ENCODE measurements at places on chromosomes 3 and 15.

DNA sequence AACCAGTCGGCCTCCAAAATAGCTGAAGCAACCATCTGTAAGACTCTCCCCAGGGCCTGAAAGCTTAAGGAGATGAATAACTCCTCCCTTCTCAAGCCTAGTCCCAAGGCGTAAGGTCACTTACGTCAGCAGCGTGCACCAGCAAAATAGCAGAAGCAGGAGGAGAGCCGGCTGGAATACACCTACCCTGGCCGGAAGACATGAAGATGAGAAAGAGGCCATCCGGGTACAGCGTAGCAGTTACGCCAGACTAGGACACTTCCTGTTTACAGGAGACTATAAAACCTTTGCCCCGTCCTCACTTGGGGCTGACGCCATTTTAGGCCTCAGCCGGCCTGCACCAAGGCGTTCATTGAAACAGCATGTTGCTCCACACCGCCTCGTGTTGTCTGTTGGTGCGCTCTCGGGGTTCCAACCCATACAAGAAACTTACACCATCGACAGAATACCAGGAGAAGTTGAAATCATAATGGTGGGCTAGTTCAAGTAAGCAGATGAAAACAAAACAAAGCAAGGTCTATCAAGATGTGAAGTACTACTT is 2.5 kb downstream of the CFAP92 start:
- DNase-seq, result no peak

- no peak for DNase-seq
These were observed 454 bp downstream of the C15orf62 start for GRCh38 chr15:40770147-40770721.

- DNase-seq, result no peak
These were observed 1034.6 kb downstream of the NSUN3 start for GRCh38 chr3:95097493-95097892.

DNA sequence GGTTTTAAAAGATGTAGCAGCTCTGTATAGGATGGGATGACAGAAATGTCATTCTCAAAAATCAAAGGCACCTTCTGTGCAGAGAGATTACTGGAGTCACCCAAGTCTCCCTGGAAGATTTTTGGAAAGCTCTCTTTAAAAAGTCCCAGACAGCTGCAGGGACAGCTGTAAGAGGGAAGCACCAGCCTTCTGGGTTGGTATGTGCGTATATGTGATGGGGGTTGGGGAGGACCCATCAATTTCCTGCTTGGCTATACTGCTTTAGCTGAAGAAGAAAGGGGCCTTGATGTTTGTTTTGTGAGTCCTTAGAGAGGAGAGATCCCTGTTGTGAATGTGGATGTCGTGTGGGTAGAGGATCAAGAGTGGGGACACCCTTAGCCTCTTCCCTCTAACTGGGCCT is 5.4 kb upstream of the SEC11A start:
- no peak for DNase-seq

GRCh38 chr15:67319961-67320360 is 65.4 kb downstream of the IQCH start:
- no peak for DNase-seq

- no peak for DNase-seq
These were observed 630 bp downstream of the CACNA2D2 start for GRCh38 chr3:50502584-50503423.

GRCh38 chr15:40932649-40933516 is 3.7 kb downstream of the DLL4 start:
- DNase-seq, result no peak

DNA sequence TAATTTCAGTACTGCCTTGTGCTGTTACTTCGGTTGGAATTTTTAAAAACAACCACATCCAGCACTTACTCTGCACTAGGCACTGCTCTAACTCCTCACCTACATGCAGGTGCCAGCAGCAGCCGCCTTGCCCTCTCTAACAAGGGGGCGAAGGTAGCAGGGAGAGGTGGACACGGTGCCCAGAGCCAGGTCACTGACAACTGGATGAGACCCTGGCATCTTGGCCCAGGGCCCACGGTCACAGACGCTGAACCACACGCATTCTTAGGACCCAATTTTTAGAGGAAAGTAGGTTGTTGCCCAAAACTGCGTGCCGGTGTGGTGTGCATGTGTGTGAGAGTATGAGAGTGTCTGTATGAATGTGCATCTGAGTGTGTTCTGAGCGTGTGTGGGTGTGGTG is 63.4 kb upstream of the GATA2 start:
- no peak for DNase-seq

GRCh38 chr15:32722136-32722535 is 4.3 kb downstream of the GREM1 start:
- DNase-seq, result no peak

DNA sequence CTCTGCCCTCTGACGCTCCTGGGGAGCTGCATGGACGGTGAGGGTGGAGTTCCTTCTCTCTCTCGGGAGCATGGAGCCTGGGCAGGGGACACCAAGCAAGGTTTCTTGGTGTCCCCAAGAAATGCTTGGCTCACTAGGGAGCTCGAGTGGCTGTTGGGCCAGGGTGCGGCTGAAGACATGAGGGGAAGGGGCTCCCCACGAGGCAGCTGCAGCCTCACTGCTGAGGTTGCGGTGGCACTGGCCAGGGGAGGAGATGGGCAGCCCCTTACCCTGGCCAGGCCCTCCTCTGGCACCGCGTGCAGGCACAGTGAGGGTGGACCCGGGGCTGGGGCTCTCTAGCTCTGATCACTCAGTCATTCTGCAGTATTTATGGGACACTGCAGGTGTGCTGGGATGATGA is 43.5 kb upstream of the SLC41A3 start:
- DNase-seq, result no peak
